ENCODE measurements at places on chromosomes 6 and 20.

DNA sequence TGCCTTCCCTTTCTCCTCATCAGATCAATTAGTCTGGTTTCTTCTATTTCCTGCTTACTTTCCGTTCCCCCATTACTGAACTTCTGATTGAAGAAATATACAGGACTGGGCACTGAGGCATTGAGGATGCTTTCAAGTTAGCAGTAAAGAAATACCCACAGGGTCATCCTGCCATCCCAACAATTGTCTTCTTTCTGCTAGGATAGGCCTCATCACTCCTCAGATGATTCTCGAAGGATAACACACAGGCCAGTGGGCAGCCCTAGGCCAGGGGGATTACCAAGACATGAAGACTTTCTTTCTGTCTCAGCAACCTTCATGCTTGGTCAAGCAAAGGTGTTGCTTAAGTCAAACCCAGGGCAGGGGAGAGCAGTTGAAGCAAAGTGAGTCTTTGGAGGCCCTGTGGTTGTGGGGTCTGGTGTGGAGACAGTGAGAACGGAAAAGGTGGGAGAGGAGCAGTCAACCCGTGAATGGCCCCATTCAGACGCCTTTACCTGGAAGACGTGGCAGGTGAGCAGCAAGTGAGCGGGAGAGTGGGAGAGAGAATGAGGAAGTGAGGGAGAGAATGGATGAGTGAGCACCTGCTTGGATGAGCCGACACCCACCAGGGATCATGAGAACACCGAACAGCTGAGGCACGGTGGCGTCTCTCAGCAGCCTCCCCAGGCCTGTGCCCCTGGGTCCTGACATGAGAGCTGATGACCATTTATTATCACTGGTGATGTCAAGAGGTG, 462.9 kb downstream of the PREX1 start:
- no peak for DNase-seq

- DNase-seq, result no peak
Observed at GRCh38 chr6:136337121-136337520, 47.5 kb upstream of the BCLAF1 start.

- no peak for DNase-seq
Observed at GRCh38 chr6:137925141-137925698, 58.2 kb downstream of the TNFAIP3 start.

- DNase-seq, result peak; percentile 47
Observed at GRCh38 chr20:17895641-17896171, 72.9 kb downstream of the SNX5 start.

DNA sequence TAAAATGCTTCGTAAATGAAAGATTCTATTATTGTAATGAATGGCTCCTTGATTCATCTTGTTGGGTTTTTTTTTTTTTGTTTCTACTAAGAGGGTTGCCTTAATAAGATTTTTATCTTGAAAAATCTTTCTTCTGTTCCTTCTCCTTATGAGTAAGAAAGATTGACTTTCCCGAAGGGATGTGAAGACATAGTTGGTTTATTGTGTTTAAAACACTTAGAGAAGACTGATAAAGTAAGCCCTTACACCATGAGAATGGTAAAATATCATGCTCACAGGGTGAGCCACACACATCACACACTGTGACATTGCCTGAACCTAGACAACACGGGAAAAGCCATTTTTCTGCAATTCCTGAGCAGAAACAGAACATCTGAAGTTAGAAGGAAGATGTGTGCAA, 317.2 kb upstream of the TCF21 start:
- no peak for DNase-seq

- DNase-seq, result no peak
Observed at GRCh38 chr6:46655803-46656202, 3.0 kb downstream of the SLC25A27 start.

GRCh38 chr20:31595380-31595653, 9.8 kb upstream of the ID1 start:
- DNase-seq, result no peak

GRCh38 chr6:16849280-16849987, 88.2 kb upstream of the ATXN1 start:
- DNase-seq, result no peak

DNA sequence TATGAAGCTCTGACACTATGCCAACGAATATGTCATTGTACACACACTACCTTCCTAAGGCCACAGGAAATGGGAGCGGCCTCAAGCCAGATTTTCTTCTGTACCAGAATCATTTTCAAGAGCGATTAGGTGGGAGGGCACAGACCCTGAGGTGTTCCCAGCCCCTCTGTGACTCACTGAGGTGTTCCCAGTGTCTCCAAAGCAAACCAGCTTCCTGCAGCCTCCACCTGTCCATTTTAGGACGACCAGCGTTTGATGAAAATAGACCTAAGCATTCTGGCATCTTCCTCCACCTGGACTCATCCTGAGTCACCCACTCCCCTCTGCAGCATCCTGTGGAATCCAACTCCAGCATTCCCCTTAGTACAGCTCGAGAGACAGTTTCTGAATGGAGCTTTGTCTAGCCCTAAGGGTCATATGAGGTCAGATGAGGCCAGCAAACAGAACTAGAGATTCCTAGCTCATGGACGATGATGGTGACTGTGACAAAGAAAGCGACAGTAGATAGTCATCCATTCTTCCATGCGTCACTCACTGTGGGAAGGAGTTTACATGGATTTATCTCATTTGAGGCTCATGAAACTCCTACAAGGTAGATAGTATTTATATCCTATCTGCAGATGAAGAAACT, 203.4 kb downstream of the PTPRT start:
- no peak for DNase-seq

DNA sequence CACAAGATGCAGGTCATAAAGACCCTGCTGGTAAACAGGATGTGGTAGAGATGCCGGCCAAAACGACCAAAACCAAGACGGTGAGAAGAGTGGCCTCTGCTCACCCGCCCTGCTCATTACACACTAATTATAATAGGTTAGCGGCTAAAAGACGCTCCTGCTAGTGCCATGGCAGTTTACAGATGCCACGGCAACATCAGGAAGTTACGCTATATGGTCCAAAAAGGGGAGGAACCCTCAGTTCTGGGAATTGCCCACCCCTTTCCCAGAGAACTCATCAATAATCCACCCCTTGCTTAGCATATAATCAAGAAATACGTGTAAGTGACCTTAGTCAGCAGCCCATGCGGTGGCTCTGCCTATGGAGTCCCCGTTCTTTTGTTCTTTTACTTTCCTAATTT, 17.6 kb downstream of the BHLHE23 start:
- no peak for DNase-seq

DNA sequence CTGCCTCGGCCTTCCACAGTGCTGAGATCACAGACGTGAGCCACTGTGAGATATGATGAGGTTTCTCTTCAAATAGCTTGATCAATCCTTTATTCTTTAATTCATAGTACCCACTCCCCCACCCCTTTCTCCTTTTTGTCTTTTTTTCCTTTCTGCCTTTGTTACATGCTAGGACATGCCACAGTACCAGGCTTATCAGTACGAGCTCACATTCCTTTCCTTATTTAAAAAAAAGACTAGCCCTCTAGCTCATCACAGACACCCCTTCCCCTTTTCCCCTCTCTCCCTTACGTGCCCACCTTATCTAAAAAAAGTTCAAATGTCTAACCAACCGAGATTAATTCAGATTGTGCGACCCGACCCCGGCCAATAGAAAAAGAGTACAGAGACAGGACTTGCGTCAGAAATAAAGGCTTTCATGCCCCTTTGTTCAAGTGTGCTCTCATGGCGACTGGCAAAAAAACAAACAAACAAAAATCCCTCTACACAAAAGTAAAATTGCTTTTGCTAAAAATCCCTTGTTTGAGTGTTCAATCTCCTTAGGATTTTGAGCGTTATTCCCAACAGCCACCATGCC, 49.2 kb downstream of the MRAP2 start:
- no peak for DNase-seq

- no peak for DNase-seq
Observed at GRCh38 chr6:167559675-167560479, 235.0 kb downstream of the TTLL2 start.

- DNase-seq, result no peak
Observed at GRCh38 chr6:28522594-28523240, 3.0 kb upstream of the GPX5 start.

- no peak for DNase-seq
Observed at GRCh38 chr6:111938710-111939109, 65.5 kb upstream of the FYN start.

GRCh38 chr20:61100489-61100888, 151.6 kb upstream of the CDH4 start:
- DNase-seq, result no peak

- DNase-seq, result no peak
Observed at GRCh38 chr6:36930483-36930882, 24.1 kb upstream of the PI16 start.

DNA sequence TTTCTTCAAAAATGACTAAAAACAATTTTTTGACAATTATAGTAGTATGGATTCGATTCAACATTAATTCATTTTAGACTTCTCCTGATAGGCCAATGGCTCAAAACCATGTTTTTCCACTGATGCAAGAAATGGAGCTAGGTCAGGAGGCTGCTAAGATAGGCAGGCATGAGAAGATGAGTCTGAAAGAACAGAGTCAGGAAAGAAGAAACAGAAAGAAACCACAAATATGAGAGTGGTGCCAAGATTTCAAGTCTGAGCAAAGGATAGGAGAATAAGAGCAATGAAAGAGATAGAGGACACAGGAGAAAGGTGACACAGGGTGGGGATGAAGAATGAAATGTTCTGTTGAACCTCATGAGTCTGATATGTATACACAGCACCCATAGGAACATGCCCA, 112.2 kb downstream of the TASP1 start:
- no peak for DNase-seq

DNA sequence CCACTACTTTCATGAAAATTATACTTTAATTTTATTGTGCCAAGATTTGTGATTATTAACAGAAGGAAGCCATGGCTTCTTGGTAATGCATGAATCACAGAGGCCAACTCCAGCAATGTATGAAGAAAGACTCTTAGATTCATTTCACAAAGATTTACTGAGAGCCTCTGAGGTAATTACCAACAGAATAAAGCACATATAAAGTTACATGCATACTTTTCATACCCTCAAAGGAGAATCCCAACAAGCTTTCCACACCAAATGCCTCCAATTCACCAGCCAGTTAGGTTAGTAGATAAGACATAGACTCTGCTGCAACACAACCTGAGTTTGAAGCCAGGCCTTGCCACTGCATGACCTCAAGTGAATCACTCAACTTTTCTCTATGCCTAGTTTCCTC, 41.9 kb downstream of the HBS1L start:
- DNase-seq, result no peak

- DNase-seq, result no peak
Observed at GRCh38 chr6:18433059-18433458, 45.9 kb downstream of the RNF144B start.

DNA sequence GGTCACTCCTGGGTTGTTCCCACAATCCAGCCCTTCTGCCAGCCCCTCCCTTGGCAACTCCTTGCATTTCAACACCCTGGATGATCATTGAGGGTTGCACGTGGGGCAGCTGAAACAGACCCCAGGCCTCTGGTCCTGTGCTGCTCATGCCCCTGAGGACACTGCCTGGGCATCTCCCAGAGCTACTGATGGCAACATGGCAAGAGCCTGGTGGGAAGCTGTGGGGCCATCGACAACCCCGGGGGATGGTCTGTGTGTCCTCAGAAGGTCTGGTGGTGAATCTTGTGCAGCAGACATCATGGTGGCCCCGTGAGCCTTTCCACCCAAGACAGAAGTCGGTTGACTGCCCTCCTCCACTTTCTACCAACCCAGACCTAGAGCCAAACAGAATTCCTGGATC, 4.9 kb upstream of the ANGPT4 start:
- DNase-seq, result no peak

Data from stimulated activated CD8-positive, alpha-beta memory T cell treated with anti-CD3 and anti-CD28 coated beads, Interleukin-15, amount 100 ng/mL, for 48 hours (primary cell).